ENCODE measurements at places on chromosomes 3 and 15. TPM values are rescaled to one million over a fixed set of nuclear protein-coding genes. Genes with fewer than 3 reads are reported as not detected.

DNA sequence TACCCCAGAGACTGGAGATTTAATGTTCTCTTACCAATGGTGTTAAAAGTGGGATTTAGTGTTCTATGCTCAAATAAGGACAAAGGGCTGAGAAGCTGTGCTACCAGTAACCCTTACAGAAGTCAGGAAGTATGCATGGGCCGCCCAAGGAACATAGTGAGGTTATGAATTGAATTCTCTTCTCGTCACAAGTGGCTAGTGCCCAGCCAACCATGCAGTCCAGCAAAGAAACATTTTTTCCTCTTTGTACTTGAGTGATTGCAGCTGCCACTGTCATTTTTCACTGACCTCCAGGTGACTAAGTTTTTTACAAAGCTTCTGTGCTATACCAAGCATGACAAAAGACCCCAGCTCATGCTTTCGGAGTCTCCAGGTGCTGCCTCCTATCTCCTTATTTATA lies 110.6 kb upstream of the DCBLD2 start:
- no peak for DNase-seq
- no peaks in the 10 kb centered on the region for H3K4me1 ChIP-seq
- no peaks in the 10 kb centered on the region for H3K27me3 ChIP-seq
- no peak overlapping the region for H3K27ac ChIP-seq
- no peak overlapping the region for H3K4me3 ChIP-seq

DNA sequence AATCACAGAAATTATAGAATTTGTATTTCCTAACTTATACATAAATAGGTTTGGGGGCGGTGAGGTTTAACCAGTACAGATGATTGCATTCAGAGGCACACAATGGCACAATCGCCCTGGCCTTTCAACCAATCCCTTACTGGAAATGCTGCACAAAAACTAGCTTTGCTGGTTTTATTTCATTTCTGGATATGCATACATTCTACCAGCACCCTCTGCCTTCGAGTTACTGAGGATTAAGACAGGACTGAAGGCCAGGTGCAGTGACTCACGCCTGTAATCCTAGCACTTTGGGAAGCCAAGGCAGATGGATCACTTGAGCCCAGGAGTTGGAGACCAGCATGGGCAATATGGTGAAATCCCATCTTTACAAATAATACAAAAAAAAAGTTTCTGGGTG lies 336.1 kb downstream of the ARRDC4 start:
- H3K36me3 ChIP-seq: no peaks in the 10 kb centered on the region
- DNase-seq: no peak
- peaks cover 33% of the 10 kb centered on the region for H3K27me3 ChIP-seq
- H3K4me1 ChIP-seq: no peaks in the 10 kb centered on the region
- no peak overlapping the region for H3K27ac ChIP-seq
- no peak overlapping the region for H3K4me3 ChIP-seq

The AHSG gene
- not detected for total RNA-seq

DNA sequence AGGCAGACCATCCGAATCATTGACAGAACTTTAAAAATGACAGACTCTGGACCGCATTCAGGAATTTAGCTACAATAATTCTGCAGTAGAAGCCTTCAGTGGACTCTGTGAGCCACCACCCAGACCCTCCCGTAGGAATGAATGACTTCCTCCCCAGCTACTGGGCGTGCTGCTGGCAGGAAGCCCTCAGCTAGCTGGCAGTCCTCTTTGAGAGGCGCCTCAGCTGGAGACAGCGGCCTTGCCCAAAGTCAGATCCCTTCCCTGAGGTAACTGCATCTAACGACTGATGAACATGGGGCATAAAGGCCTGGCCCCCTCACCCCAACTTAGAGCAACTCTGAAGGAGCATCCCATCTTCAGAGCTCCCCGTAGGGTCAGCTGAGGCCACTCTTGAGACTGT lies 25.8 kb downstream of the CRABP1 start:
- peaks cover 30% of the 10 kb centered on the region for H3K4me1 ChIP-seq
- H3K36me3 ChIP-seq: no peaks in the 10 kb centered on the region
- H3K27ac ChIP-seq: no peak overlapping the region
- no peak for DNase-seq
- H3K4me3 ChIP-seq: no peak overlapping the region
- no peaks in the 10 kb centered on the region for H3K27me3 ChIP-seq

GRCh38 chr3:377158-377561 lies 180.6 kb downstream of the CHL1 start:
- no peaks in the 10 kb centered on the region for H3K36me3 ChIP-seq
- H3K4me3 ChIP-seq: no peak overlapping the region
- H3K4me1 ChIP-seq: no peaks in the 10 kb centered on the region
- no peaks in the 10 kb centered on the region for H3K27me3 ChIP-seq
- H3K27ac ChIP-seq: no peak overlapping the region

DNA sequence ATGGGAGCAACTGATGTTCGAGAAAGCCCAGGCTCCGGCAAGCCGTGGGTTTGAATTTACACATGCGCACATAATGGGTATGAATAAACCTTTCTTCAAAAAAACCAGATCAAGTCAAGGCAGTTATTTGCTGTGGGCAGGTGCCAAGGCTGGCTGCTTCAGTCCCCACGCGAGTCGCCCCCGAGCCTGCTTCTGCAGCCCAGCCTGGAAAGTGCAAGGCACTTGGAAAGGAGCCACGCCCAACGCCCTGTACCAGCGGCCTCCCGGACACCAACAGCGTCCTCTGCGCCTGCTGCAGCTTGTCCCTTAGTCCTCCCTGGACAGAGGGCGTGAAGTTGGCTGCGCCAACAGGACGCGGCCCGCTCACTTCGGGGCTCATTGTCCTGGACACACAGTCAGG lies 68.9 kb downstream of the KLF15 start:
- H3K4me1 ChIP-seq: peaks cover 33% of the 10 kb centered on the region
- peak overlapping the region; percentile 43 for H3K4me3 ChIP-seq
- no peak overlapping the region for H3K27ac ChIP-seq
- peaks cover 28% of the 10 kb centered on the region for H3K27me3 ChIP-seq

DNA sequence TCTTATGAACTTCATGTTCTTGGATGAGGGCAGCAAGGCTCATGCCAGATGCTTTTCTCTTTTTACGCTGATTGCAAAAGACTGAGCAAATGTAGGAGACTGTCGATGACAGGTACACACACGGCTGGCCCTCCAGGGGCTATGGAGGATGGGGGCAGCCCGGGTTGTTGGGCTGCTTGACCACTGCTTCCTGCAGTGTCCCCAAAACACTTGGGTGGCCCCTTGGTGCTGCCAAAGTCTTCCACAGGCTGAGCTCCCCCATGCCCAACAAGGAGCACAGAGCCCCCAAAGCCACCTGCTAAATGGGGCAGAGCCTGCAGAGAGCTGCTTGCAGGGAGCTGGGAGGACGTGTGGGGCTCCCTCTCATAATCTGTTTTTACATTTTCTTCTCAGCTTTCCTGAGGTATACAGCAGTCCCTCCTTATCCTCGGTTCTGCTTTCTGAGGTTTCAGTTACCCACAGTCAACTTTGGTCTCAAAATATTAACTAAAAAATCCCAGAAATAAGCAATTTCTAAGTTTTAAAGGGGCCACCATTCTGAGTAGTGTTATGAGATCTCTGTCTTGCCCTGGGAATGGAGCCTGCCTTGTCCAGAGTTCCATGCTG lies 7.3 kb downstream of the PRR23E start:
- no peak for DNase-seq
- no peaks in the 10 kb centered on the region for H3K27me3 ChIP-seq
- no peaks in the 10 kb centered on the region for H3K4me1 ChIP-seq
- H3K4me3 ChIP-seq: no peak overlapping the region
- no peak overlapping the region for H3K27ac ChIP-seq

DNA sequence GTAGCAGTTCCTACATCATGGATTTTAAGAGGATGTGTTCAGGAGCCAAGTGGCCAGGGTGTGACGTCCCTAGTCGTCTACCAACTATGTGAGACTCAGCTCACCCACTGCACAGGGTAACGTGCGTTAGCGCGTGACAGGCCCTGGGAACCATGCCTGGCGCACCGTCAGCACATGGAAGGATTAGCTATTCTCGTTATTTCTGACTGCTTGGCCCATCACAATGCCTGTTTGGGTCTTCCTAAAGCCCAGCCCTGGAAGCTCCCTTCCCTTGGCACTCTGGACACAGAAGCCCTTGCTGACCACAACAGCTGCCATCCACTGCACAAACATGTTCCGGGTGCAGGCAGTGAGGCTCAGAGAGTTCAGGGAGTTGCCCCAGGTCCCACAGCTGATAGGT lies 91.0 kb upstream of the RPL32 start:
- H3K4me1 ChIP-seq: no peaks in the 10 kb centered on the region
- no peak overlapping the region for H3K4me3 ChIP-seq
- H3K36me3 ChIP-seq: no peaks in the 10 kb centered on the region

- no peaks in the 10 kb centered on the region for H3K4me1 ChIP-seq
- H3K27ac ChIP-seq: no peak overlapping the region
- H3K36me3 ChIP-seq: no peaks in the 10 kb centered on the region
- no peak for DNase-seq
- no peaks in the 10 kb centered on the region for H3K27me3 ChIP-seq
Measured at GRCh38 chr15:90291679-90292356, 26.3 kb downstream of the NGRN start.

DNA sequence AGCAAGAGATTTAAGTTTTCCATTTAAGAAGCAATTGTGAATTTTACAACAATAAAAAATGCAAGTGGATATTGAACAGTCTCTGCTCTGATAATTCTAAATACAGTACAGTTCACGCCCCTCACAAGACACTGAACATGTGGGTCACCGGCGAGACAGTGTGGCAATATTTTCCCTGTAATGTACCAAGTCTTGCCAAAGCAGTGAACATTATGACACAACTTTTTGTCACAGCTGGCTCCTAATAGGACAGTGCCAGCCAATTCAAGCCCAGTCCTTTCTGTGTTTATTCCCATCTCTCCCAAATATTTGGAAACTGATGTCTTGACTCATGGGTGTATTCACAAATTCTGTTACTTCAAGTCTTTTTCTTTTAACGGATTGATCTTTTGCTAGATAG lies 62.3 kb downstream of the PPARG start:
- H3K36me3 ChIP-seq: no peaks in the 10 kb centered on the region
- peaks cover 17% of the 10 kb centered on the region for H3K27me3 ChIP-seq
- no peaks in the 10 kb centered on the region for H3K4me1 ChIP-seq
- no peak overlapping the region for H3K4me3 ChIP-seq

The ADAMTS9 gene
- total RNA-seq: 32.1 TPM

DNA sequence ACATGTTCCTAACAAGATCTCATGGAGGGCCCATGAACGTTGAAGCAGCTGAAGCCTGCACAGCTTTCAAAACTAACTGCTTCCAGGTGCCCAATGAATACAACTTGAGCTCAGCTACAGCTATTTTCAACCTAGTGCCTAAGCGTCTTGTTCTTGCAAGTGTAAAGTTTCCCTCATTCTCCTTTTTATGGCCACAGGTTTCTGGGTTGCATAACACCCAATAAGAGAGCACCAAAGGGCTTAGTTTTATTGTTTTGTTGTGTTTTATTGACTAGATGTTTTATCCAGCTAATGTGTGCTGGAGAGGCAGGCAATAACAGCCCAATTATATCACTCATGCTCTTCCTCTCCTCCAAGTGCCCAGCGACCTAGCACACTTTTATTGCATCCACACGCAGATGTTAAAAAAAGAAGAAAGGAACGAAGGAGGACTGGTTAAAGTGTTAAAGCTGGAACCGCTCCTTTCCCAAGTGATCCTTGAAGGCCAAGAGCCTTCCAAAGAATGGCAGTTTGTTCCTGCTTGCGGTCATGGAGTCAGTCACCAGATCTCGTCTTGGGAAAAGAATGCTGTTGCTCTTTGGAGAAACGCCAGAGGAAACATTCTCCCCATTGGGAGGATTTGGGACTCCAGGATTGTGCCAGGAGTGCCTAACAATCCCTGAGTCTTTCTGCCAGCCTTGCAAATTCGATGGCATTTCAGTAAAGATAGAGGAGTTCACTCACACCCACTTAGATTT lies 156.9 kb downstream of the MEX3B start:
- peaks cover 13% of the 10 kb centered on the region for H3K4me1 ChIP-seq
- H3K27ac ChIP-seq: no peak overlapping the region
- no peaks in the 10 kb centered on the region for H3K36me3 ChIP-seq
- DNase-seq: no peak
- no peaks in the 10 kb centered on the region for H3K27me3 ChIP-seq

DNA sequence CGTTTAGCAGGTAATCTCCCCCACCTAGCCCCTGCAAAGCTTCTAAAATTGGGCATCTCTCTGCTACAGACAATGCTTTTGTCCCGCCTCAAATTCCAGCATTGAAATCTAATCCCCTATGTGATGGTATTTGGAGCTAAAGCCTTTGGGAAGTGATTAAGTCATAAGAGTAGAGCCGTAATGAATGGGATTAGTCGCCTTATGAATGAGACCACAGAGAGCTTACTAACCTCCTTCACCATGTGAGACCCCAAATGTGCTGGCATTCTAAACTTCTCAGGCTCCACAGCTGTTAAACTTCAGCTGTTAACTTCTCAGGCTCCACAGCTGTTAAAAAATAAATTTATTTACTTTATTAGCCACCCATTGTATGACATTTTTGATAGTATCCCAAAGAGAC lies 374.2 kb upstream of the BCHE start:
- no peaks in the 10 kb centered on the region for H3K36me3 ChIP-seq
- H3K4me3 ChIP-seq: peak overlapping the region; percentile 11
- DNase-seq: peak; percentile 86
- peak overlapping the region; percentile 96 for H3K27ac ChIP-seq
- H3K4me1 ChIP-seq: peaks cover 19% of the 10 kb centered on the region

GRCh38 chr3:133944641-133945380 lies 49.1 kb upstream of the RAB6B start:
- no peaks in the 10 kb centered on the region for H3K4me1 ChIP-seq
- no peak for DNase-seq
- H3K27me3 ChIP-seq: no peaks in the 10 kb centered on the region
- H3K27ac ChIP-seq: no peak overlapping the region
- no peaks in the 10 kb centered on the region for H3K36me3 ChIP-seq
- no peak overlapping the region for H3K4me3 ChIP-seq

The WDR49 gene
- total RNA-seq: not detected

GRCh38 chr3:128011140-128011539 lies 41.1 kb upstream of the SEC61A1 start:
- no peak overlapping the region for H3K4me3 ChIP-seq
- H3K27ac ChIP-seq: no peak overlapping the region
- no peaks in the 10 kb centered on the region for H3K36me3 ChIP-seq
- no peaks in the 10 kb centered on the region for H3K27me3 ChIP-seq
- peak; percentile 85 for DNase-seq

The TUBGCP4 gene
- 14.1 TPM for total RNA-seq

- no peaks in the 10 kb centered on the region for H3K27me3 ChIP-seq
- no peak overlapping the region for H3K27ac ChIP-seq
- no peaks in the 10 kb centered on the region for H3K36me3 ChIP-seq
- DNase-seq: no peak
Measured at GRCh38 chr3:162171970-162172369, 675.4 kb downstream of the OTOL1 start.

GRCh38 chr15:47812470-47812999 lies 95.2 kb downstream of the SEMA6D start:
- H3K4me1 ChIP-seq: no peaks in the 10 kb centered on the region
- DNase-seq: no peak
- H3K4me3 ChIP-seq: no peak overlapping the region
- H3K27me3 ChIP-seq: no peaks in the 10 kb centered on the region

The GP9 gene
- total RNA-seq: not detected

GRCh38 chr3:188854772-188855149 lies 317.0 kb upstream of the TPRG1 start:
- peaks cover 24% of the 10 kb centered on the region for H3K4me1 ChIP-seq
- H3K27ac ChIP-seq: no peak overlapping the region
- DNase-seq: no peak
- no peaks in the 10 kb centered on the region for H3K36me3 ChIP-seq
- H3K27me3 ChIP-seq: no peaks in the 10 kb centered on the region
